Renal cortical epithelial cell (primary cell): ENCODE measurements at places on chromosomes 7 and 10. TPM values are rescaled to one million over a fixed set of nuclear protein-coding genes. Genes with fewer than 3 reads are reported as not detected.

Gene TMEM120A
- 17.9 and 19.2 TPM in 2 replicates for total RNA-seq

Gene RAPGEF5
- 2.3 and 4.0 TPM in 2 replicates for total RNA-seq

Gene CTAGE6
- total RNA-seq: 1.0 TPM in 1 of 2 replicates, not detected in the other

Gene IQUB
- total RNA-seq: 0.69 and 5.5 TPM in 2 replicates

Gene NFKB2
- 52.4 and 57.3 TPM in 2 replicates for total RNA-seq

Gene FAM180A
- not detected in 2 replicates for total RNA-seq

Gene MMD2
- not detected in 2 replicates for total RNA-seq

Gene SORCS1
- under 0.01 TPM in 1 of 2 replicates, not detected in the other for total RNA-seq

Gene MBLAC1
- total RNA-seq: 1.6 and 2.0 TPM in 2 replicates

Gene SLC29A4
- total RNA-seq: 2.6 and 39.0 TPM in 2 replicates

Gene SPDYE5
- 0.10 and 0.35 TPM in 2 replicates for total RNA-seq

Gene DOCK4
- total RNA-seq: 24.5 and 50.4 TPM in 2 replicates

Gene SEMA3A
- total RNA-seq: 7.1 and 16.0 TPM in 2 replicates

Gene TFR2
- 0.35 and 1.0 TPM in 2 replicates for total RNA-seq

Gene DGKB
- not detected in 2 replicates for total RNA-seq

Gene GOLGA7B
- 0.05 and 0.35 TPM in 2 replicates for total RNA-seq

Gene TMEM72
- total RNA-seq: 0.15 TPM in 1 of 2 replicates, not detected in the other

Gene ATP6V0A4
- total RNA-seq: 1.9 and 11.5 TPM in 2 replicates

- DNase-seq: peak; percentile 83
Observed at GRCh38 chr10:110774069-110775019, 97.4 kb upstream of the PDCD4 start.

- DNase-seq: no peak
Observed at GRCh38 chr7:27910326-27910725, 170.4 kb downstream of the TAX1BP1 start.

DNA sequence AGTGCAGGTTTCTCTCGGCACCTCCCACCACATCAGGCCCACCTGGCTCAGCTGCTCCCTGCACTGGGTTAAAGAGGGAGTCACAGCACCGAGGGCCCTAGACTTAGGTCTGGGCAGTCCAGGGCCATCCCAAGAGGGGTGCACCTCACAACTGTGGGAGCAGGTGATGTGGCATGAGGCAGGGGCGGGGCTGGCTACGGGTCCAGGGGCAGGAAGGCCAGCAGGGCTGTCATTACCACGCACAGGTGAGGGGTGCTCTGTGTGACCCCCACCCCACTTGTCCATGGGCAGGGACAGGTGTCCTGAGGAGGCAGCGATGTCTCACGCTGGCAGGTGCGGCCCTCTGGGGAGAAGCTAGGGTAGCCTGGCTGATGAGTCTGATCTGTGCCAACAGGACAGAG, 40.5 kb upstream of the DPYSL4 start:
- no peak for DNase-seq

DNA sequence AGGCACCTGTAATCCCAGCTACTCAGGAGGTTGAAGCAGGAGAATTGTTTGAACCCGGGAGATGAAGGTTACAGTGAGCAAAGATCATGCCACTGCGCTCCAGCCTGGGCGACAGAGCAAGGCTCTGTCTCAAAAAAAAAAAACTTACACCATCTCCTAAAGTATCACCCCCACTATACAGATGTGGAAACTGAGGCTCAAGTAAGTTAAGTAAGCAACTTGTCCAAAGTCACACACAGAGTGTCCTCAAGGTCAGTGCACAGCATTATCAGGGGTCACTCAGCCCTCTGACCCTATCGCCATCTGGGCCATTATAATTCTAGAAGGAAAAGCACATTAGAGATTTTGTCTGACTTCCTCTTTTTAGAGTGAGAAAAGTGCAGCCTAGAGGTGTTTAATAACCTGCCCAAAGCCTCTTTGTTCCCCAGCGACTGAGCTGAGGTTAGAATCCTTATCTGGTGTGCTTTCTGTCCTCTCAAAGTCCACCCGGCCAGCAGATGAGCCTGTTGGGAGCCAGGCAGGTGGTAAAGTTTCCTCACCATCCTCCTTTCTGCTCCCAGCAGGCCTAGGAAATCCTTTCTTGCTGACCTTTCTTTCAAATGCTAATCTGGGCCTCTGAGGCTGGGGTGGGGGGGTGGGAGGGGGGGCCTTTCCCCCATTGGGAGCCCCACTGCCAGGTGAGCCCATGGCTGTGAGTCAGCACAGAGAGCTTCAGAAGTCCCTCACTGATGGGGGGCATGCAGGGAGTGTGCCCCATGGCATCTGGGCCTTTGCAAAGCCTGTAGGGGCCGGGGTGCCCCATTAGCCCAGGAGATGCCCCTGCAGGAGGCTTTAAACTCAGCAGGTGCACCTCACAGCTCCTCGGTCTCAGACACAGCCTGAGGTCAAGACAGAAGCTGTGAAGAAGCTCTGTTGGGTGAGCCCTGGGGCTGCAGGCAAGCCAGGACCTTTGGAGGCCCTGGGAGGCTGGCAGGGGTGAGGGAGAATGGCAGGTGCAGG, 12.0 kb upstream of the KCNMA1 start:
- DNase-seq: no peak

GRCh38 chr7:18806177-18806576, 310.6 kb downstream of the HDAC9 start:
- DNase-seq: no peak

- no peak for DNase-seq
Observed at GRCh38 chr10:49168171-49168540, 20.0 kb downstream of the TMEM273 start.

- no peak for DNase-seq
Observed at GRCh38 chr7:50121286-50121685, 28.2 kb upstream of the ZPBP start.

DNA sequence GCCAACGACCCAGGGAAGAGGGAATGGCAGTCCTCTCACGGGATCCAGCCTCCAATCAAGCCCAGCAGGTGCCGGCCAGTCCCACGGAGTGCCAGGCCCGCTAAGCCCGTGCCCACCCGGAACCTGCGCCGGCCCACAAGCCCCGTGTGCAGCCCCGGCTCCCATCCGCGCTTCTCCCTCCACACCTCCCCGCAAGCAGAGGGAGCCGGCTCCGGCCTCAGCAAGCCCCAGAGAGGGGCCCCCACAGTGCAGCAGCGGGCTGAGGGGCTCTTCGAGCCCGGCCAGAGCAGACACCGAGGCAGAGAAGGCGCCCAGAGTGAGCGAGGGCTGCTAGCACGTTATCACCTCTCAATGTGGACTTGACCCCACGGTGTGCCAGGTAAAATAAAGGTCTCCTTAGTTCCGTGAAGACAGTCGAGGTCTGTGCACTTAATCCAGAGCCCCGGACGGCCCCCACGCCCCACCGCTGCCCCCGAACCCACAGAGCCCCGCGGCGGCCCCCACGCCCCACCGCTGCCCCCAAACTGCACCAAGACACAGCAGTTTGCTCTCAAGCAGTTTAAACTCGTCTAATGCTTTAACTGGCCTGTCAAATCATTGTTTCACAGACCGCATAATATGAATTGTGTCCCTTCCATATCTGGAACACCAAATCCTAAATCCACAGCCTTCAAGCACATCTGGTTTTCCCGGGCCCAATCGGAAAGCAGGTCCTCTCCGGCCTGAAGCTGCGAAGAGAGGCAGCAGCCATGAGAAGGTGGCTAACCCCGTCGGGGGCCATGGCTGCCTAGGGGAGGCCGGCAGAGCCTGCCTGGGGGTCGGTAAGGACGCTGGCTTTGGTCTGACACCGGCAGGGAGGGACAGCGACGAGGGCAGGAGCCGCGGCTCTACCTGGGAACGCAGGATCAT, 307.8 kb downstream of the PTPRN2 start:
- no peak for DNase-seq

- DNase-seq: peak; percentile 87
Observed at GRCh38 chr10:91683975-91684374, 51.1 kb upstream of the PPP1R3C start.

GRCh38 chr7:15571301-15571878, 9.6 kb upstream of the AGMO start:
- DNase-seq: no peak

DNA sequence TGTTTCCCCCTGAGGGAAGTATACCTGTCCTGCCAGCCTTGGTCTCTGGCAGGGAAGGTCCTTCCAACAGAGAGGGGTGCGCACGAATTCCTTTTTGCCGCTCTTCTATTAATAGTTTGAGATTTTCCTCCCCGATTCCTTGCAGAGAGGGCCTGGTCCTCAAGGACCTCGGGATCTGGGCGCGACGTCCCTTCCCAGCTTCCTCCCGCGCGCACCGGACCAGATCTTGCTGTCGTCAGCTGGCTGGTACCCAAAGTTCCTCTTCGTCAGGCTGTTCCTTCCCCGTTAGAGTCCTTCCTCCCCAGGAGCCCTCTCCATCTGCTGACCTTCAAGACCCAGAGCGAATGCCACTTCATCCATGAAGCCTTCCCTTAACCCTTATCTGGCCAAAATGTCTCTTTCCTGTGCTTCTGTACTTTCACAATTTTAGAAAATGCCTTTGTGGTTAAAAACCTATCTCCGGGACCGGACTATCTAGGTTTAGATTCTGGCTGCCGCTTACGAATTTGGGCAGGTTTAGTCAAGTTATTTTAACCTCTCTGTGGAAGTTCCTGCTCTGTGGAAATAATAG, 851 bp upstream of the GOT1 start:
- DNase-seq: peak; percentile 28

GRCh38 chr10:120415709-120416330, 41.2 kb upstream of the PLPP4 start:
- peak; percentile 95 for DNase-seq

DNA sequence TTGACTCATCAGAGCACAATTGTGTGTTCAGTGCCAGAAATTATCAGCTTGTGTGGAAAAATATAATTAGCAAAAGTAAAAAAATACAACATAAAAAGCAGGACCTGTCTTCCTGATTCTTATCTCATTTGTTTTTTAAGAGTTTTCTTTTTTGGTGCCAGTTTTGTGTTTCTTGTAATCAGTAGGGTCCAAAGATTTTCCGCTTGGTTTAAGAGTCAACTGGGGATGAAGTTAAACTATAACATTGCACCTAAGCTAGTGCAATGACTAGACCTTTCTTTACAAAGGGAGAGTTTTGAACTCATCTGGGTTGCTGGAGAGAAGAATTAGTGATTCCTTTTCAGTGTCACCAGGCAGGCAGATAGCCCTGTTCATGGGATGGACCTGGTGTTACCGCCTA, 113.4 kb downstream of the PLPP4 start:
- peak; percentile 74 for DNase-seq

DNA sequence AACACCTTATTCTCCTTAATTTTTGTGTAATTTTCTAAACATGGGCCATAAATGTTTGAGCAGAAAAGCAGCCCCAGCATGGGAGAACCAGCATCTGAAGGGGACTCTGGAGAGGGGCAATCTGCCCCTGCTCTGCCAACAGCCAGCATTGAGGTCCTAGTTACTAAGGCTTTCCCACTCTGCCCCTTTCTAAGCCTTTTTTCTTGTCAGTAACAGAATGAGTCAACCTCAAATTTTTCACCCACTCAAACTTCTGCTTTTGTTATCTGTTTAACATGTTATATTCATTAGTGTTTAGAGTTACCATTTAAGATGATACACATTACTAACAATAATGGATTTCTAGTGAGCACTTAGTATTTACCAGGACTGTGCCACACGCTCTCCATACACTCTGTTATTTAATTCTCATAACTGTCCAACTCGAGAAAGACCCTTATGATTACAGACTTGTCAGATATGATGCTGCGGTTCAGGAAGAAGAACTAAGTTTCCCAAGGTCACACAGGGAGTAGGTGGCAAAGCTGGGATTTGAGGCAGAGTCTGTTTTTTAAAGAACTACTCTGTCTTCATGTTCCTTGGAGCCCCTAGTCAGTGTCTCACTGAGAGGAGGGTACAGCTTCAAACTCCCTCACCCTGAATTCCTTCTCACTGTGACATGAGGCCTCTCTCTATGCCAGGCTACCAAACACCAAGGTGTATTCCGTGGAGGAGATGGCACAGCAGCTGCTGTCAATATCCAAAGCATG, 19.9 kb upstream of the GPAM start:
- DNase-seq: no peak

- DNase-seq: no peak
Observed at GRCh38 chr10:105647354-105647753, 1006.3 kb downstream of the SORCS3 start.

DNA sequence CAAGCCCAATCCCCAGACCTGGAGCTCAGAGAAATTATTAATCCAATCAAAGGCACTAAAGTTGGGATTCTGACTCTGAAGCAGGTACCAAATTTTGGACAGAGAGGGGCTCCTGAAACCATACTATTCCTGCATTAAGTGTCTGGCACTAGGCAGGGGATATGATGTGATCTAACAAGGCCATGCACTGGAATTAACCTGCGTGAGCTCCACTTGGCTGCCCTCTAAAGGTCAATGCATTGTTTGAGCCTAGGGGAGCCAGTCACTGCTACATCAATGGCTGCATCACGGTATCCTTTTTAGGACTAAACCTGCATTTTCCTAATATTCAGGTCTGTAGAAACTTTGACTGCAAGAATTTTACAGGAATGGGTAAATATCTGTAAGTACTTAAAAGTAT, 42.1 kb downstream of the ST8SIA6 start:
- no peak for DNase-seq

DNA sequence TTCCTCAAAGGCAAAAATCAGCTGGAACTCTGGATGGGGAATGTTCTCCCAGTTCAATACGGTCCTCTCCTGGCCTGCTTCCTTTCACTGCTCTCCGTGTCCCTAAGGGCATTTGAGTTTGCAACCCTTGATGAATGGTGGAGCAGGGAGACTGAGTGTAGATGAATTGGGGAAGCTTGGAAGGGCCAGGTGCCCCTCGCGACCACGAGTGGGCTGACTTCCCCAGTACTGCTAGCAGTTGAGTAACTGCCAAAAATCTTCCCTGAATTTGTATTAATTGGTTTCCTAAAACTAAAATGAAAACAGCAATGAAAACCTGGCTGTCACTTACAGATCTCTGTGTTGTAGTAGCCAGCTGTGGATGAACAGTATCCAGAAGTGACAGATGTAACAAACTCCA, 13.6 kb downstream of the IRF5 start:
- no peak for DNase-seq

DNA sequence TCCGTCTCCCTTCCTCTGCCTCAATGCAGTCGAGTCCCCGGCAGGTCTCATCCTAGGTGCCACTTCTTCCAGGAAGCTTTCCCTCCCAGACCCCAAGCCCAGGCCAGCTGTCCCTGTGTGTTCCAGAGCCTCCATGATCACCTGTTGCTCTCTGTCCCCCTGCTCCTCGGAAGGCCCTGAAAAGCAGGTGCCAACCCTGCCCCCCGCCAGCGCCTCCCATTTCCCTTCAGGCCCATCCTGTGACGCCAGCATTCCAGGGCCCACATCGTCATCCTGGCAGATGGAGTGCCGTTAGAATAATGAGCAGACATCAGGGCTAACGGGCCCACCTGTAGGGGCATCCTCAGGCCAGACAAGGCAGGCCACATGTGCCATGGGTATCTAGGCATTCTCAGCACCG, 253.0 kb upstream of the PPP2R2D start:
- DNase-seq: no peak

GRCh38 chr10:96319754-96320474, 15.7 kb downstream of the DNTT start:
- DNase-seq: peak; percentile 66
